8988T (cell line): ENCODE measurements at places on chromosomes 7 and 10.

GRCh38 chr10:48504141-48504885, 100.6 kb downstream of the ARHGAP22 start:
- DNase-seq: no peak

DNA sequence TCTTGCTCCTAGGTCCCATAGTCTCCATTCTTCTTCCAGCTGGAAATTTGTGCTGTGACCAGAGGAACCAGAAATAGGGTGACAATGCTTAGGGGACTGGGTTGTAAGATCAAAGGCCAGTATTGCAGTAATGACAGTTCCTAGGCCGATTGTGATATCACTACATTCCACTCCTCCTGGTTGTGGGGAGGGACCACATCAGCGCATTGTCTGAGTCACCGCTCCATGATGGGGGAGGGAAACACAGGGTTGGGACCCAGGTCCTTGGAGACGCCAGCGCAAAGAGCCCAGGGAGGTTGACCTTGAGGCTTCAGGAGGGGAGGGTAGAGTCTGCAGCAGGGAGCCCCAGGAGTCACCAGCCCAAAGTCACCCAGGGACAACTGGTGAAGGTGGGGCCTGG, 20.8 kb upstream of the GGCT start:
- DNase-seq: no peak

GRCh38 chr10:61975391-61975932, 74.0 kb downstream of the ARID5B start:
- no peak for DNase-seq

GRCh38 chr7:139536152-139536551, 12.7 kb downstream of the CLEC2L start:
- DNase-seq: no peak

DNA sequence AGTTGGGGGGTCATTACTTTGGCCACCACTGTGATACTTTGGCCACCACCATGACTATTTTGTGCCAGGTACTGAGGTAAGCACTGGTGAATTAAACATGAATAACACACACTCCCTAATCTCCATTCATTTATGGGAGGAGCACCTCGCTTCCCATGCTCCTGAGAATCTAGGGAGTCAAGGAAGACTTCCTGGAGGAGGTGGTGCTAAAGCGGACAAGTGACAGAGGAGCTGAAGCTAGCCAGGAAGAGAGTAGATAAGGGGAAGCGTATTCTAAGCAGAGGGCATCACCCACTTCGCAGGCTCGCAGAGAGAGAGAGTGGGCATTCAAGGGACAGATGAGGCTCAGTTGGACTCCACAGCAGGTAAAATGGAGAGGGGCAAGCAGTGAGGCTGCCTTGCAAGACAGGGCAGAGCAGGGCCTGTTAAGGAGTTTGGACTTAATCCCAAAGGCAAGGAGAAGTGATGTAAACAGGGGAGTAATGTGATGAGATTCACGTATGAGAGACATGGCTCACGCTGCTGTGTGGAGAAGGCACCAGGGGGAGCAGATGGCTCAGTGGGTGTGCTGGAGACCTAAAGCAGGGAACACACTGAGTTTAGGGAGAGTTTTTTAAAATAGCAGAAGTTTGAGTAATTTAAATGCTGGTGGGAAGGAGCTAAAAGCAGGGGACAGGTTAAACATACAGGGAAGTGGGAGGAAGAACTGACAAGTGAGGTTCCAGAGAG, 21.3 kb upstream of the TMEM248 start:
- DNase-seq: no peak

- DNase-seq: no peak
These were observed 71.2 kb upstream of the COL13A1 start for GRCh38 chr10:69730251-69731156.

- DNase-seq: no peak
These were observed 8.6 kb downstream of the FBXW4 start for GRCh38 chr10:101686133-101686925.

DNA sequence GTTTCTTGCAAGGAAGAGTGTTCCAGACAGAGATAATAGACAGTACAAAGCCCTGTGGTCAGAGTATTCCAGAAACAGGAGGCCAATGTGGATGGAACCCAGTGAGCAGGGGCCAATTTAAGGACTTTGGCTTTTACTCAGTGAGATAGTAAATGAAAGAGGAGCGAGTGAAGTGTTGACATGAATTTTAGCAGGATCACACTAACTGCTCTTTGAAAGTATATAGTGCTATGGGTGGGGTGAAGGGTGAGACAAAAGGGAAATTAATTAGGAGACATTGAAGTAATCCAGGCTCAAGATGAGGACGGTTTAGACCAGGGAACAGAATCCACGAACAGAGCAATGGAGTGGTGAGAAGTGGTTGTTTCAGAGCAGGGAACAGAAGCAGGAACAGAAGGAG, 62.2 kb upstream of the TES start:
- DNase-seq: no peak
